ENCODE measurements at places on chromosomes 5 and 9.

DNA sequence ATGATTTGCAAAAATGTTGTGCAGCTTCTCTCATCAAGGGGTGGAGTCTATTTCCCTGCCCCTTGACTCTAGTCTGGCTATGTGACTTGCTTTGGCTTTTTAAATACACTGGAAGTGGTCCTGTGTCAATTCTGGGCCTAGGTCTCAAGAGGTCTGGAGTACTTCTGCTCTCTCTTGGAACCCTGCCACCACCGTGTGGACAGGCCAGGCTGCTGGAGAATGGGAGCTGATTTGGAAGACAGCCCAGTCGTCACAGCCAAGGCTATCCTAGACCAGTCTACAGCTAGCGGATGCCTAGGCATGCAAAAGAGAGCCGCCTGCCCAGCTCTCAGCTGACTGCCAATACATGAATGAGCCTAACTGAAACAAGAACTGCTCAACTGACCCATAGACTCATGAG, 56.7 kb upstream of the CLINT1 start:
- DNase-seq, result no peak

- DNase-seq, result no peak
Observed at GRCh38 chr5:83503662-83504061, 32.1 kb downstream of the VCAN start.

- no peak for DNase-seq
Observed at GRCh38 chr5:109898269-109899162, 208.8 kb downstream of the MAN2A1 start.

DNA sequence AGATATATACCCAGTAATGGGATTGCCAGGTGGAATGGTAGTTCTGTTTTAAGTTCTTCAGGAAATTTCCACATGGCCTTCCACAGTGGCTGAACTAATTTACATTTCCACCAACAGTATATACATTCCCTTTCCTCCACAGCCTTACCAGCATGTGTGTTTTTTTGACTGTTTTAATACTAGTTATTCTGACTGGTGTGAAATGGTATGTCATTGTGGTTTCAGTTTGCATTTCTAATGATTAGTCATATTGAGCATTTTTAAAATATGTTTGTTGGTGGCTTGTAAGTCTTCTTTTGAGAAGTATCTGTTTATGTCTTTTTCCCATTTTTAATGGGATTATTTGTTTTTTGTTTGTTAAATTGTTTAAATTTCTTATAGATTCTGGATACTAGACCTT, 208.9 kb downstream of the CFAP90 start:
- DNase-seq, result no peak

DNA sequence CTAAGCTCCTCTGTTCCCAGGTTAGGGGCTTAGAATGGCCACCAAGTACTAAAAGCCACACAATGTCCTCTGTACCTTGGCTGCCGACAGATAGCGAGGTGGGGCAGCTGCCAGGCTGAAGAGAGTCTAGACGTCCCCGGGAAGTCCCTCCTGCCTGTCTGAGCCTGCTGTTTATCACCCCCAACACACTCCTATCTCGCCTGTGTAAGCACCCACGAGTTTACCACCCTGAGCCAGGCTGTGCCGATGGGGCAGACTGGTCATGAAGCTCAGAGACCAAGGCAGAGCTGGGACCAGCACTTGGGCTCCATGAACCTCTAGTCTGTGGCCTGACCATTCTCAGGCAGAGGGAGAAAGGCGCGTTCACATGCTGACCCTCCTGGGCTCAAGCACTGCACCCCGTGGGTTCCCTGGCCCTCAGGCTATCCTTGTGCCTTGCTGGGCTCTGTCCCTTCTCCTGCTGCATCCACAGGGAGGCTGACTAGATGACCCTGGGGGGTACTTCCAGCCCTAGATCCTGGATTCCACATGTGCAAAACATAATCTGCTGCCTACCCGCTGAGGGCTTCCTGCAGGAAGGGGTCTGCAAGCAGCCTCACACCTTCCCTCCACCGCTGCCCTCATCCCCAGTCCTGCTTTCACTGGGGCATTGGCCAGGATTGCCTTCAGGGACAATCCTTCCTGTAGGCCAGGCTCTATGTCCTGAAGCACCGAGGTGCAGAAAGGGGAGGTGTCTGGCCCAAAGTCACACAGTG, 18.6 kb upstream of the SLC25A51 start:
- no peak for DNase-seq
